T-helper 2 cell (primary cell): ENCODE measurements at places on chromosomes 1 and 21.

- DNase-seq, result no peak
Observed at GRCh38 chr1:219900882-219901281, 27.5 kb downstream of the SLC30A10 start.

DNA sequence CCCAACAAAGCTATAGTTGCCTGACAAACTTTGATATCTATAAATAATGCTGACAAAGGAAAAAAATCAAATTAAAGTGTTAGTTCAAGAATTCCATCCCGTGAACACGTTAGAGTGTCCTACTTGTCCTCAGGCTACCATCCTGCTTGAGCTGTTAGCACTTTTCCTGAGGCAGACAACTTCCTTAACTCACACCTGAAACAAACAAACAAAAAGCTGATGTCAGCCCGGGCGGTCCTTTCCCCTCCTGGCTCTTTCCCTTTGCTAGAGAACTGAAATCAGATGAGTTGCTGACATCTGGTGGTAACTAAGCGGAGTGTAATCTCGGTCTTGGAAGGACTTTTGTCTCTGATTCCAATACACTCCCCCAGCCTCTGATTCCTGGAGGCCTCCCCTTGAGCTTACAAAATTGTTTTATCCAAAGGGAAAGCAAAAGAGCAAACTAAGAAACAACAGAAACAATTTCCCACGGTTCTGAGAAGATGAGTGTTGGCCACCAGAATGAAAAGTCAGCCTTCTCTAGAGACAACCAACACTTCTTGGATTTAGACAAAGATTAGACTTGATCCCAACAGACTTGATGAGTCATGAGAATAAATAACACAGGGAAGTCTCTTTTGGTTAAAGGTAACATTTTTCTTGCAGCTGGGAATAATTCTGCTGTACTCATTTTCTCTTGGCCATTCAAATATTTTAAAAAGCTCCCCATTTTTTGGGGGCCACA is 135.4 kb downstream of the PROX1 start:
- peak; percentile 28 for DNase-seq

DNA sequence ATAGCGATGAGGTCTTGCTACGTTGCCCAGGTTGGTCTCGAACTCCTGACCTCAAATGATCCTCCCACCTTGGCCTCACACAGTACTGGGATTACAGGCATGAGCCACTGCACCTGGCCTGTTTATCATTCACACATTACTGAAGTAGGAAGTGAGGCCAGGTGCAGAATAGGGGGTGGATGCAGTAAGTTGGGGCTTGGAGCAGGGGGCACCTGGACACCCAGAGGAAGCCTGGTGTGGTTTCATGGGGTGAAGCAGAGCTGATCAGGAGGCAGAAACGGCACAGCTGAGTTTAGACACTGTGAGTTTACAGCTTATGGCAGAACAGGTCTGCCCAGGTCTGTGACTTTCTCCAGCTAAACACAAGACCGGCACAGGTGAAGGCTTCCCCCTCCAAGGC is 4.9 kb downstream of the CDA start:
- no peak for DNase-seq

- DNase-seq, result no peak
Observed at GRCh38 chr1:179951383-179952144, 3.0 kb upstream of the CEP350 start.

- DNase-seq, result no peak
Observed at GRCh38 chr1:3631320-3632260, 6.8 kb downstream of the TPRG1L start.

- no peak for DNase-seq
Observed at GRCh38 chr1:25055324-25055780, 125.3 kb upstream of the RUNX3 start.

DNA sequence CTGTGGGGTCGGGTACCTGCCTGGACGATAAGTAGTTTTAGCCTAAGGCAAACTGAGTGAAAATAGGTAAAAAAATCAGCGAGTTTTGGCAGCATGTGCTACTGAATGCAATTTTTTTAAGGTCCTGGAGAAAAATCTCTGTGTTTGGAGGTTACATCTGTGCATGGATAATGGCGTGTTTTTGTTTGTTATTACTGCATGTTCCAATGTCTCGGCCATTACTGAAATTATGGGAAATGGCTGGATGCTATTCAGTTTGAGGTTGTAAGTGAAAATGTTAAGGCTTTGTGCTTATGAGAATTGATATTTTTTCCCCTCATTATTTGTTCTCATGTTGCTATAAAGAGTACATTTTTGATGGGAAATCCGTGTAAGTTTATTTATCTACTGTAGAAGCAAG is 441.7 kb downstream of the PRDM2 start:
- no peak for DNase-seq

DNA sequence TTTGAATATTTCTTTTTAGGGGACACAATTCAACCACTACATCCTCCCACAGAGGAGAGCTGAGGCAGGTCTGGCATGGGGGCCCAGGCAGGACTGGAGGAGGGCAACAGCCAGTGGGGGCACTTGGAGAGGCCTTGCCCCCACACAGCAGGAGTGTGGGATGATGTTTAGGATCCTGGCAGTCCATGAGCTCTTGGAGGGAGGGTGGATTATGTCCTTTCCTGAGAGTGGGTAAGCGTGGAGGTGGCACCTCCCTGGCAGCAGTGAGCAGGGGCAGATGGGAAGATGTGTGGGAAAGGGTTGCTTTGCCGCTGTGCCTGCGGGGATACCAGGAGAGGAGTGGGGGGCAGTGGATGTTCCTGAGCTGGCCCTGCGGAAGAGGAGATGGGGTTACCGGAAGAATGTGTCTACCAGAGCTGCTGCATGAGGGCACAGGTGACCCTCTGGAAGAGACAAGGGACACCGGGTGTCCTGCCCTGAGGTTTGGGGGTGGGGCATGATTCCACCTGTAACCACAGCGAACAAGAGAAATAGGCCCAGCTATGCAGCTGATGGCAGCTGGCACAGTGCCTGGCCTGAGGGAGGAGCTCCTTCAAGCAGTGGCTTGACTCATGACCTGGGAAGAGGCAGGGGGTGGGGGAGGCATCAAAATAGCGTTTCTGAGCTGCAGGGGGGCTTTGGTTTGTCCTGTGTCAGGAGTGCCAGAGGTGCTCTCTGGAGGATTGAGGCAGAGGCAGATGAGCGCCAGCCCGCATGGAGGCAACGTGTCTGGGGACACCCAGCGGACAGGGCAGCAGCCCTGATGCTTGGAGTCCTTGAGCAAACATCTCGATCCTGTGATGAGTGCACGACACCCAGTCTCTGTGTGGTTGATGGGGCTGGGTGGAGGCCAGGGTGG is 123.9 kb upstream of the TMPRSS2 start:
- DNase-seq, result no peak

GRCh38 chr1:240029418-240029817 is 62.3 kb upstream of the FMN2 start:
- DNase-seq, result no peak

- DNase-seq, result no peak
Observed at GRCh38 chr1:165053351-165053750, 303.2 kb downstream of the LMX1A start.

DNA sequence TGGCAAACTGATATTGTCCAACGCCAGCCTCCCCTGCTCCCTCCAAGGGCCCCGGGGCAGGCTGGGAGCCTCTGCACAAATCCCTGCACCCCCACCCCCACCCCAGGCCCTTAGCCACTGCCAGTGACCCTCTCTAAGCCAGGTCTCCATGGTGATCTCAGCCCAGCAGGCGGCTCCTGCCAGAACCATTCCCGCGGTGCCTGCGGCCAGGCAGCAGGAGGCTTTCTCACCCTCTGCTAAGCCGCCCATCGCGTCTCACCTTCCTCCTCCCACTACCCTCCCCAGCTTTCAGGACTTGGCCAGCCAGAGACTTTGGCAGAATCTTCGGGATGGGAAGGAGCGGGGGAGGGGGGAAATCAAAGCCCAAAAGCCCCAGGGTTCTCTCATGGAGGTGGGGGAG is 46.8 kb upstream of the WASF2 start:
- no peak for DNase-seq

DNA sequence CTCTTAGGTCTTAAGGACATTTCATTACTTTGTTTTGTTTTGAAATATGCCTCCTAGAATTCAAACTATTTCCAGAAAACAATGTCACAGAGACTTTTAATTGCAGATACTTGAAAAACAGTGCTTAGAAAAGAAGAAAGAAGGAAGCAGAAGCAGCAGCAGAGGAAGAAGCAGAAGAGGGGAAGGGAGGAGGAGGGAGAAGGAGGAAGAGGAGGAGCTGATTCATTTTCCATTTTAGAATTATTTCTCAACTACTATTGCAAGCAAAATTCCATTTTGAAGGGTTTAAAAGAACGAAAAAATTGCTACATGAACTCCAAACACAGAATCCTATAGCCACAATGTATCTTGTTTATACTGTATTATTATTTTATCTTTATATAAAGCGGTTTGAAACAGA is 13.9 kb downstream of the RC3H1 start:
- no peak for DNase-seq

GRCh38 chr21:14251336-14251735 is 35.4 kb downstream of the RBM11 start:
- no peak for DNase-seq

DNA sequence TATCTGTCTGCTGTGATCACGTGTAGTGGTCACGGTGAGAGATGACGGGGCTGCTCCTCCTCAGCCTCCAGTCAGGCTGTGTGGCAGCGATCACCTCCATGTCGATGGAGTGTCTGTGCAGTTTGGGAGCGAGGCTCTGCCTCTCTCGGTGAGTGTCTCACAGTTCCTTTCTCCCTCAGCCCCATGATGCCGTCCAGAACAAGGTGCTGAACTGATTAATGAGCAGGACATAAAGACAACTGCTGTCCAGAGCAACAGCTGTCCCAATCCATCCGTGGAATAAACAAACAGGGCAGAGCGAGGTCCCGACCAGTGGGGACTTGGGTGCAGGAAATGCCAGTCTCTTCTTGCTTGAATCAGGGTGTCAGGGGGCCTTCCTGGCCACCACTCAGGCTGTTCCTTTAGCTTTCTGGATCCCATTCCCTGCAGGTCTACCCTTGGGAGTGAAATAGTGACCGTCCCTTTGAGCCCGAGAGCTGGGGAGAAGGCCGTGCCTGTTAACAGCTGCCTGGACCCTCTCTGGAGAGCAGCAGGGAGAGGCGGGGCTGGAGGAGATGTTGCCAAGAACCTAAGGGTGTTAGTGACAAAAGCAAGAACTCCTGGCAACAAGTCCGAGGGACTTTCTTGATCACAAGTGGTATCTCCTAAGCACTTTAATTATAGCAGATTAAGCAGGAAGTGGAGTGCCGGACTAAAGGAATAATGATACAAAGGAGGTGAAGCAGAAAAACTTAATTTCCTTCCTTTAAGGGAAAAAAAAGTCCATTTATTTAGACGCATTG is 443.9 kb downstream of the KIF26B start:
- no peak for DNase-seq

DNA sequence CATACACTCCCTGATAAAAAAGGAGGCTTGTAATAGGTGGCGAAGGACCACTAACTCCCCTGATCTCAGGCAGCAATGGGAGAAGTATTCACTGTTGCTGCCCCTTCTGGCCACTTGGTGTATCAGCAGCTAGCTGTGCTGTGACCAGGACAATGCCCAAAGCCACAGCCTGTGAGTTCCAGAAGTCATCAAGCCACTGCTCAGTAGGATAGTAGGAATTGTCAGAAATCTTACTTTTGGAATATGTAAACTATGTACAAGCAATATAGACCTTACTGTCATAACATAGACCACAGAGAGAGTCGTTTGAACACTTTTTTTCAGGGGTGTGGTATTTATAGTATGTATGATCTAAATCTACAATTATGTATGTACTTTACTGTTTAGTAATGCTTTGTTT is 248.3 kb upstream of the CAMK1G start:
- DNase-seq, result no peak
